CD4-positive, alpha-beta T cell treated with Interleukin-15 for 1 hour (primary cell): ENCODE measurements at places on chromosomes 12 and 14.

- peak; percentile 20 for DNase-seq
Observed at GRCh38 chr14:24123424-24124417, 6.7 kb upstream of the FITM1 start.

DNA sequence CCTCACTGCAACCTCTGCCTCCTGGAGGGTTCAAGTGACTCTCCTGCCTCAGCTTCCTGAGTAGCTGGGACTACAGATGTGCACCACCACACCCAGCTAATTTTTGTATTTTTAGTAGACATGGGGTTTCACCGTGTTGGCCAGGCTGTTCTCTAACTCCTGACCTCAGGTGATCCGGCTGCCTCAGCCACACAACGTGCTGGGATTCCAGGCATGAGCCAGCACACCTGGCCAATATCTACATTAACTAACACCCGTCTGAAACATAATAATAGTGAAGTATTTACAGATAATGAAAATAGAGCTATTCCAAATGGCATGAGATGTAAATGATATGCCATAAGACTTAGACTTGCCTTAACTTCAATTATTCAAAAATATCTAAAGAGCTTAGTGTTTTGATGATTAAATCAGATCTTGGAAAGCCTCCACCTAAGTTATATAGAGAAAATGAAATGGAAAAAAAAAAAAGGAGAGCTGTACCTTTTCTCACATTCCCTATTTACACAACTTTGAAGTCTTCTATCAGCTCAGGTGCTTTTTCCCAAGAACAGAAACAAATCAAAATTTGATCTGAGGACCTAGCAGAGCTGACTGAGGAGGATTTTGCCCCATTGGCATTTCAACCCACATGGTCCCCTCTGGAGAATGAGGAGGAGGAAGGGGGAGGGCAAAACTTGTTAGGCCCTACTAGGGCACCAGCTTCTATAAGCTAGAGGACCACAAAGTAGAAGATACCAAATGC lies 309.2 kb downstream of the PRKD1 start:
- no peak for DNase-seq

DNA sequence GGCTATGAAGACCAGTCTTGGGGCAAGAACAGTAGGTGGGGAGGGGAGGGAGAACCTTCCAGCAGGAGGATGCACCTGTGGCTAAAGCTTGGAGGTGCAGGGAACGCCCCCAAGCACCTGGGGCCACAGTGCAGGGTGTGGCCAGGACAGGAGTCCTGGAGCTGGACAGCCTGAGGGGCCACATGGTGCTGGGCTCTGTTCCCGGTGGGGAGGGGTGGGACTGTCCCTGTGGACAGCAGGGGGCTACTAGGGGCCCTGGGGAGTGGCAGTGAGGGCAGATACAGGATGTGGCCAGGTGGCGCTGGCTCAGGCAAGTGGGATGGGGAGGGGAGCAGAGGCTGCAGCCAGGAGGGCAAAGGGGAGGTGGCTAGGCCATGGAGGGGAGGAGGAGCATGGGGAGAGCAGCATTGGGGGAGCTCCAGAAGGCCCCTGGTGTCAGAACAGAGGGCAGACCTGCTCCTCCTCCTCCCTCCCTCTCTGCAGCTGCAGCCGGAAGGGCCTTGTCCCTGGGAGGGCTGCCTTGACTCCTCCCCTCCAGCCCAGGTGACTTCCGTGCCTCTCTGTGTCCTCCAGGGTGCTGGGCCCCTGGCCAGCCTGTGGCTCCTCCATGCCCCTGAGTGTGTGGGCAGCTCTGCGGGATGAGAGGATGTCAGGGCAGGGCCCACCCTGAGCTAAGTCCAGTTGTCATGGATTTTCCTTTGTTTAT lies 68.4 kb upstream of the DLK1 start:
- no peak for DNase-seq

DNA sequence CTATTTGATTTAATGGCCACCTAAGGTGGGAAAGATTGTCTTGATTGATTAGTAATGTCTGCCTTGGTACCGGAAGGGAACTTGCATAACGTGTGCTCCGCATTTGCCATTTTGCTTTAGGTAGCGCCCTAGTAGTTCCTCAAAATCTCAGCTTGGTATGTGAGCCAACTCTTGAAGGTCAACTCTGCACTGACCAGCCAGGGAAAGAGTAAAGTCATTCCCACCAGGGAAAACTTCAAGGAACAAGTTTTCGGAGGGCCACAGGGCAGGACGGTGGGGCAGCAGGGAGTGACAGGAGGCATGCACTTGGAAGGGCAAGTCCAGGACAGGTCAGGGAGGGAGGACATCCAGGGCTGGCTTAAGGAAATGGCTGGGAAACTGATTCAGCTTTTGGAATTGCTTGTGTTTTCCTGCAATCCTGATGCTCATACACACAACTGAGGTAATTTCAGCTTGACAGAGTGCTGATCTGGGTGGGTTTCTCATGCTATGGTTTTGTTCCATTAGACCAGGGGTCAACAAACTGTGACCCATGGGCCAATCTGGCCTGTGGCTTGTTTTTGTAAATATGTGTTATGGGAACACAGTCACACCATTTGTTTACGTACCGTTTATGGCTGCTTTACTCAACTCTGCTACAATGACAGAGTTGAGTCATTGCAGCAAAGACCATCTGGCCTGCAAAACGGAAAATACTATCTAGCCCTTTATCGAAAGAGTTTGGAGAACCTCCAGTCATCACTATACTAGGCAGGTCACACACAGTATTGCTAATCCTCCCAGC lies 184.5 kb downstream of the RBM19 start:
- DNase-seq = no peak

DNA sequence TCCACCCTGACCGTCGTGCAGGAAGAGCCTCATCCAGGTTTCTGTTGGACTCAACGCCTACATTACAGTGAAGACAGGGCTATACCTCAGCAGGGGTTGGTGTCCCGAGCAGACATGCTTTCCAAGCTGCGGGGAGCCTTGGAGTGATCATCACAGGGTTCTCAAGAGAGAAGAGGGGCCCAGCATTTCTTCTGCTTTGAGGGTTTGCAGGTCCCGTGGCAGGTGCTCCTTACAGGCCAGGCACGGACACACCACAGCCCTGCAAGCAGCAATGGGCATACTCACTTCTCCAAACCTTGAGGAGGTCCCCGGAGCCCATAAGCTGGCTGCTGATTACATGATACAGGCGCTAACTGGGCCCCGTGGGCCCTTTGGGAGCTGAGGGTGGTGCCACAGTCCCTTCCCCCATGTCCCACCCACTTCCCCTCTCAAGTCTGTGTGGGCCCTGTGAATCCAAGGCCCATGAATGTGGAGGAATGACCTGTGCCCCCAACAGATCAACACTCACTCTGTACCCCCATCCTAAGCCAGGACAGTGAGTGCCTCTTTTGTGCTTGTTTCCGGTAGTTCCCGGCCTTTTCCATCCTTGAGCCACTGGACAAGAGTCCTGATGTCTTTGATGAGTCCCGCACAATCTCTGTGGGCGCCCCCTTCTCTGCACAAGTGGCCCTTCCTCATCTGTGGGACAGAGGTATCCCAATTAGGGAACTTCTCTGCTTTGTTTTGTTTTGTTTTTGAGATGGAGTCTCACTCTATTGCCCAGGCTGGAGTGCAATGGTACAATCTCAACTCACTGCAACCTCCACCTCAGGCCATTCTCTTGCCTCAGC lies 1.1 kb downstream of the AQP2 start:
- no peak for DNase-seq

GRCh38 chr14:35134329-35135123 lies 12.2 kb downstream of the PRORP start:
- no peak for DNase-seq
